ENCODE measurements at places on chromosomes 12 and 14.

DNA sequence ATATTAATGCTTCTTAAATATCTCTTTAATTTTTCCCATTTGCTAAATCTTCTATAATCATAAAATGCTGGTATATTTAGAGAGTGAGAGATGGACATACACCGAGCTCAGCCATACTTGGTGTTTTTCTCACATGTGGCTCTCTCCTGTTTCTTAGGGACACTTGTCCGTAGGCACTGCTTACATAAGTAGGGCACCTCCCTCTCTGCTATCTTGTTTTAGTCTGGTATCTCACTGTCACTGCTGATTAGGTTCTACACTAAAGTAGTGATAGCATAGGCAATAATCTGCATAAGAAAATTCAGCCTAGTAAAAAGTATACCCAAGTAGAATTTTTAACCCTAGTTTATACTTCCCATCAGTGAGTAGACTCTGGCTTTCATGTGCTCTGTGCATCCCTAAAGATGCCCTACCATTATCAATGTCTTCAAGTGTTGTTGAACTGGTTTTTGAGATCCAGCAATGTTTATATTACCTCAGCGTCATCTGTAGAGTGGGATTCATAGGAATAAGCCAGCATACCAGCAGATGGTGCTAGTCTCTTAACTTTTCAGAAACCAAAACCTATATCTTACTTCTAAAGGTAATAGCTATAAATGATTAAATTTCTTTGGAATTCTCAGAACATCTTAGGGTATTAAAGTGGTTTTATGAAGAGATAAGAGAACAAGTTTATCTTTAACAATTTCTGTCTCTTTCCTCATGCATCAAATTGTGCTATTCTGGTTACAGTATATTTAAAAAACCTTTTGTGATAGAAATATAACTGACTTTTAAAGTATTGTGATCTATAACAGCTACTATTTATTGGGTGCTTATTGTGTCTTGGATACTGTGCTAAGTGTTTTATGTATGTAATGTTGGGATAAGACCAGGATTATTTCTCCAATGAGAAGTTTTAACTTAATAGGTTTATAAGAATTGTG, 32.9 kb downstream of the ARID2 start:
- DNase-seq: no peak

GRCh38 chr12:86213012-86213411, 43.2 kb downstream of the MGAT4C start:
- DNase-seq: no peak

- DNase-seq: no peak
These were observed 487.6 kb upstream of the FLRT2 start for GRCh38 chr14:85042301-85042700.

DNA sequence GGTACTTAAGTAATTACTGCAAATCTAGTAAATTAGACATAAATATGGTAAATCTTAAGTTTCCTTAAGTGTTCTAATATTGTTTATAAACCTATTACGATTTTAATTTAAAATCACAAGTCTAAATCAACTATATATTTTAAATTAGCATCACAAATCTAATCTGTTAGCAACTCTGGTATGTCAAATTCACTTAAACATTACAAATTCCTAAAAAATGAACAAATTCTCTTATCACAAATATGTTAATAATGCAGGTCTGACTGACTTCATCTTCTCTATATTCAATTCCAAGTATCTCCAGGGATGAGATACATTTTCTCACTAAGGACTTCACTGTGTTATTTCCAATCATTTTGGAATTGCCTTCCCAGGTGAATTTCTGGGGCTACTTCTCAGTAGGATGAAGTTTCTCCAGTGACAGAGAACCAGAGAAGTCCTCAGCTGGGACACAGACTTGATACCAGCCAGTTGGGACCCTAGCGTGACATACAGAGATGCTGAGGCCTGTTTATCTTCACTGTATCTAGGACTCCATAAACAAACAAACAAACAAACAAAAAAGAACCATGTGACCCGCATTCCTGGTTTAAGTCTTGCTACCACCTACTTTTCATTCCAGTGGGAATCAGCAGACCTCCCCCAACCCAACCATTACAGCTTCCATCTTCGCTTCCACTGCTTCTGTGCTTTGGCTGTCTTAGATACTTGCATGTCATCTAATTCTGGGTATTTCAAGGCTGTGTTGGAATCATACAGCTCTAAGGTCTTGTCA, 21.8 kb downstream of the CFAP251 start:
- no peak for DNase-seq

- no peak for DNase-seq
These were observed 723.4 kb downstream of the TRHDE start for GRCh38 chr12:72995616-72996015.

DNA sequence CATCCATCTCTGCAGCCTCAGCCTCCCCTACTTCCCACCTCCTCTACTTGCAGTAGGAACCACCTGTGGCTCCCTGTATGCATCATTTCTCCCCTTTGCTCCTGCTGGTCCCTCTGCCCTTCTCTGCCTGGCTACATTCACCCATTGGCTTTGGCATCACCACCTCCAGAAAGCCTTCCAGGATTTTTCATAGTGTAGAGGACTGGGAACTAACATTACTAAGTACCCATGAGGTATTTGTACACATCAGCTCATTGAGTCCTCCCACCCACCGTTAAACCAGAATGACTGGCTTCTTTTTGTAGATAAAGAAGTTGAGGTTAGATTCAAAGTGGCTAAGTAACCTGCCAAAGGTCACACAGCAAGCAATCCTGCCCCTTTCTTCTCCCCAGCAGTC, 17.1 kb downstream of the SYNE3 start:
- DNase-seq: no peak

- DNase-seq: no peak
These were observed 14.1 kb upstream of the NCOR2 start for GRCh38 chr12:124581307-124582107.

DNA sequence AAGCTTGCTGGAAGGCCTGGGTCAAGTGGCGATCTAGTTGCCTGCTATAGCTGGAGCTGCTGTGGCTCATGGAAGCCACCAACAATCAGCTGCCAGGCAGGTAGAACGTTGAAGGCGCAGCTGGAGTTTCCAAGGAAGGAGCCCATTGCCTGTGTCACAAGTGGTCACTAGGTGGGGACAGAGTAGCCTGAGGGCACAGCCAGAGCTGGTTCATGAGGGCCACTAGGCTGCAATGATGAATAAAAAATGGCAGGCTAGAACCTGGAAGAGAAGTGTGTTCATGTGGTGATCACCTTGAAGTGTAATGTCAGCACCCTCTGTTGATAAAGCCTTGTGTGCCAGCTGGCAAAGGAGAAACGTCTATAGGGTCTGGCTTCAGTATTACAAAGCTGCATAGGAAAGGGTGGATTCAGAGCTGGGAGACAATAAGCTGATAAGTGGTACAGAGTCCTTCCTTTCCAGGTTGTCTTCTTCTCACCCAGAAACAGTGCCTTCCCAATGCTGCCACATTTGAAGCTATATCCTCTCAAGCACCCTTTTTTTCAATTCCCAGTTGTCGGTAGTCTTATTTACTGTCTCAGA, 165.8 kb downstream of the EMP1 start:
- DNase-seq: no peak

- no peak for DNase-seq
These were observed 77.7 kb downstream of the NTS start for GRCh38 chr12:85951823-85952222.

DNA sequence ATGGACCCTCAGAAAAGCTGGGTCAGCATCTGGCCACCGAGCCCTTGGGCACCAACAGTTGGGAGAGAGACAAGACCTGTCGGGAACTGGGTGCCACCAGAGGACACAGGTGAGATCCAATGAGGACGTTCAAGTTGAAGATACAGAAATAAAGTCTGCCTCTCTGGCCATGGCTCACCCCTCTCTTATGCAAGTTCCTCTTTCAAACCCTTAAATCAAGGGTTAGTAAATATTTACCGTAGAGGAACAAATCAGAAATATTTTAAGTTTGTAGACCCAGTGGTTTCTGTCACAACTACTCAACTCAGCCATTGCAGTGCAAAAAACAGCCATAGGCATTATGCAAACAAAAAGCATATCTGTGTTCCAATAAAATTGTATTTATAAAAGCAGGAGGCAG, 76.5 kb upstream of the HSPB8 start:
- no peak for DNase-seq

DNA sequence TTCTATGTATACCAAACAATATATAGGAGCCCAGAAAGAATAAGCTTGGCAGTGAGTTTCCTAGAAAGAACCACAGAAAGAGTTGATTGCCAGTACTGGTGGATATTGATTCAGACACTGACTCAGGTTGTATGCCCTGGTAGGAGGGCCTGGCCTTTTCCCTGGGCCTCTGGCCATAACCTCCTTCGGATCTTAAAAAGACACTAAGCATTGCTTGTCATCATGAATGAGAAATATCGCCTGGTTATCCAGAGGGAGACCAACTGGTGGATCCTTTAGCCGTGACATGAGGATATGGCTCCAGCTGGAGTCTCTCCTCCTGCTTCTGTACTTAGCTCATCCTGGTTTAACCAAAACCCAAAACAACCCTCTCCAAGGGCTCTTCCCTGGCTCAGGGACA, 231.5 kb downstream of the MSRB3 start:
- DNase-seq: no peak

DNA sequence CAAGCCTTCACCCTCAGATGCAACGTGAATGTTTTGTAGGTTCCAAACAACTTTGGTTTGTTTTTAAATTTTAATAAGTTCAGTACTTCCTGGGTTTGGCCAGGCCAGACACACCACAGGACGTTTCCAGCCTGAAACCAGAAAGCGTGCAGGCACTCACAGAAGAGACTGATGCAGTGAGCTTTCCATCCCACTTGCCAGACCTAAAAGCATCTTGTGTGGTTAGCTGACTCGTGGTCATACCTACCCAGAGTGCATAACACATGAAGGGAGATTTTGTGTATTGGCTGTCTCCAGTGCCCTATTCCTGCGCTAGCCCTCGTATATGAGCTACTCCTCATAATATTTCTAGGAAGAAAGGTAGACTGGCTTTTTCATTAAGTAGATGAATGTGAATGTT, 297.3 kb upstream of the FAR2 start:
- no peak for DNase-seq

Data from stimulated activated CD8-positive, alpha-beta memory T cell treated with anti-CD3 and anti-CD28 coated beads, Interleukin-7, amount 100 ng/mL, for 1 hour (primary cell).